ENCODE measurements at places on chromosomes 2 and 18.
A peak's percentile ranks its signal among the peaks of the same experiment; 100 is the strongest.

DNA sequence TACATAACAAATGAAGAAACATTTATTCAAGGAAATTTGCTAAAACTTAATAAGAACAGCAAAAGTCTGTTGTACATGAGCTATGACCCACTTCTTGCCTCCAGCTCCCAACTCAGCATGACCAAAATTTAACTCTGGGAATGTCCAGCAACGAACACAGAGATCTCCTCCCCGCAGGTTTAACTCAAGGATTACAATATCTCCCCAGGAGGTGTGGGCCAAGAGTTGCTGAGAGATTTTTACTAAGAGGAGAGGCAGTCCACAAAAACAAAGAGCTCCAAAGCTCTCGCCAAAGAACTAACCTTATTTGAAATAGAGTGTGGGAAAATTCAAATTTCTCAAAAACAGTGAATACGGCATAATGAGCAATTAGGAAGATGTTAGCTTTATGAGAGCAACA lies 318.5 kb downstream of the GRB14 start:
- no peak for DNase-seq

DNA sequence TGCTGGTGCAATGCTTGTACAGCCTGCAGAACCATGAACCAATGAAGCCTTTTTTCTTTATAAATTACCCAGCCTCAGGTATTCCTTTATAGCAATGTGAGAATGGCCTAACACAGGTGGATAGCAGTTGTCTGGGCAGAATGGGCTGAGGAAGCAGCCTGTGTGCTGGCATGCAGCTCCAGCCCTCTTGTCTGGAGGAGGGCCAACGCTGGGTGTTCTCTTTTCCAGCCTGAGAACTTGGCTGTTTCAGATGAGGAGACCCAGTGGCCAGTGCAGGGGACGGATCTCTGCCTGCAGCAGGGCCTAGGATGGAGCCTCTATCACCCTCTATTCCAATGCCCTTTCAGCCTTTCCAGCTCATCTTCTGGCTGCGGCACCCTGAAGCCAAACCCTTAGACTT lies 58.8 kb downstream of the CTIF start:
- DNase-seq = no peak

GRCh38 chr2:10834068-10834655 lies 21.6 kb upstream of the PDIA6 start:
- no peak for DNase-seq

GRCh38 chr2:219578811-219579613 lies 6.9 kb downstream of the INHA start:
- DNase-seq = no peak

- no peak for DNase-seq
Observed at GRCh38 chr2:54716375-54716774, 7.1 kb upstream of the EML6 start.

GRCh38 chr2:42829671-42830440 lies 37.5 kb upstream of the HAAO start:
- no peak for DNase-seq

- no peak for DNase-seq
Observed at GRCh38 chr2:226136739-226137138, 662.9 kb downstream of the IRS1 start.

GRCh38 chr18:14936313-14936712 lies 188.3 kb downstream of the ANKRD30B start:
- DNase-seq = no peak

DNA sequence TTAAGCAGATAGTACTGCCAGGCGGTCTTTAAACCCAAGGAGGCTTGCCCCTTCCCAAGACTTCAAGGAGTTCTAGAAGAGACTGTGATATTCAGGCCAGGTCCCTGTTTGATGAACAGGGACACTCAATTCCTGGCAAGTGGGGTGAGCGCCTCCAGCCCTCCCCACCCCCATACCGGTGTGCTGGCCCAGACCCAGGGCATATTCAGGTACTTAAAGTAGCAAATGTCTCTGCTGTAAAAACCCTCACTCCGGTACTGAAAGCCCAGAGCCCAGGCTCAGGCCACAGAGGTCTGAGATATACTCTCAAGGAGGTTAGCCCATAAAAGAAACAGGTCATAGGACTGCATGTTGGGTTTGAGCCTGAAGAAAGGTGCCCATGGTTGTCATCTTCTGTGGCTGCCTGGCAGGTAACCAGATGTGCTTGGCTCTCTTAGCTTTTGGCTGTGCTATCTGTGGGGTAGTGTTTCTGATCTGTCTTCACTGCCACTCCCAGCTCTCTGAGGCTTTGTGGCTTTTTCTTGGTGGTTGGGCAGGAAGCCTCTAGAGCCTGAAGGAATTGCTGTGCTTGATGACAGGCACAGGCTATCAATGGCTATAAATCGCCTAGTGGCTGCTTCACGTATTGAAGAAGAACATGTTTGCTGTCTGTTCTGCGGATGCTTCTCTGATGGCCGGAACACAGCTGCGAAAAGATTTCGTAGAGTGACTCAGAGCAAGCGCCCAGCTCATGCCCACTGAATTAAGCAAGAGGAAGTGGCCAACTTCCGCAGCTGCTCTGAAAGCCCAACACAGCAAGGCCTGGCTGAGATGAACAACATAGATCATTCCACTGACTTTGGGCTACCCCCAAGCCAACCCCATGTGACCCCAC lies 63.3 kb upstream of the ALPP start:
- peak; percentile 62 for DNase-seq

- no peak for DNase-seq
Observed at GRCh38 chr18:23938043-23938756, 76.4 kb upstream of the TTC39C start.

GRCh38 chr18:74063557-74063956 lies 84.1 kb downstream of the FBXO15 start:
- DNase-seq = no peak

- DNase-seq = no peak
Observed at GRCh38 chr18:57951117-57951796, 92.8 kb upstream of the NEDD4L start.

- DNase-seq = no peak
Observed at GRCh38 chr18:11047817-11048216, 101.6 kb downstream of the PIEZO2 start.

- no peak for DNase-seq
Observed at GRCh38 chr2:156320486-156321098, 11.9 kb downstream of the NR4A2 start.

DNA sequence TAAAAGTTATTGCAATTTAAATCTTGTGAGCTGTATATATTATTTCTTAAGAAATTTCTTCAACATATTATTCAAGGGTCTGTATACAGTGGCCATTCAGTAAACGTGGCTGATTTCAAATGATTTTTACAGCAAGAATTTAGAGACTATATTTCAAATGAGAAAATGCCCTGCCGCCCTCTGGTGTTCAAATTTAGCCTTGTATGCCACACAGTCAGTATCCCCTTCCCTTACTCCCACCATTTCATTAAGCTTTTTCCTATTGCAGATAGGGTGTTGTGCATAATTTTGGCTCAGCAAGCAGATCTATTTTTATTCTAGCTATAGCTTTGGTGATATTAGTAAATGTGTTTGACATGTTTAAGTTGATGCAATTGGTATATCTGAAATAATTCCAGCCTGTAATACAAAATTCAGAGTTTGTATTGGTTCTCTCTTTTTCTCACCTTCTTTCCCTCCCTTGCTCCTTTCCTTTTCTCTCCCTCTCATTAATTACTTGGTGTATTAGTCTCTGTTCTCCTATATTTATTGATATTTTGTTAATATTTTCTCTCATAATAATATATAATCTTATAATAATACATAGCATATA lies 22.8 kb upstream of the SCN7A start:
- no peak for DNase-seq

- no peak for DNase-seq
Observed at GRCh38 chr2:152861349-152861942, 143.0 kb downstream of the ARL6IP6 start.

DNA sequence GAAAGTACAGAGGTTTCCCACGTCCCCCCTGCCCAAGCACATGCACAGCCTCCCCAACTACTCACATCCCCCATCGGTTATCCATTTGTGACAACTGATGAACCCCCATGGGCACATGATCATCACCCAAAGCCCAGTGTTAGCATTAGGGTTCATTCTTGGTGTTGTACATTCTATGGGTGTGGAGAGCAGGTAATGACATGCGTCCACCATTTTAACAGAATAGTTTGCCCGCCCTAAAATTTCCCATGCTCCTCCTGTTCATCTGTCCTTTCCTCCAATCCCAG lies 74.3 kb downstream of the LONRF2 start:
- DNase-seq = no peak

GRCh38 chr2:224682134-224682533 lies 34.0 kb downstream of the CCDC195 start:
- DNase-seq = no peak

DNA sequence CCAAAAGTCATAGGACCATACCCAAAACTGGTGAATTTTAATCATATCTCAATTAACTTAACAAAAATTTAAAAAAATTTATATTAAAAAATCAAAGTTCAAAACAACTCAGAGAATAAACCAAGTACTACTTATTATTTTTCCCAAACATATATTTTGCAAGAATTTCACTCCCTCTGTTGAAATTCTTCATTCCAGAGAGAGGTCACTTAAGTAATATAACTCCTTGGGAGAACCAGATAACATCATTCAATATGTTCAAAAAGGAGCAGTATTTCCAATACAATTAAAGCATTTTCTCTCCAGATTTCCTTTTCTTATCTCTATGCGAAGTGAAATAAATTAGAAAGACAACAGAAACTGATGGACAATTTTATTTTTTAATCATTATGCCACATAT lies 165.9 kb upstream of the RND3 start:
- DNase-seq = no peak

DNA sequence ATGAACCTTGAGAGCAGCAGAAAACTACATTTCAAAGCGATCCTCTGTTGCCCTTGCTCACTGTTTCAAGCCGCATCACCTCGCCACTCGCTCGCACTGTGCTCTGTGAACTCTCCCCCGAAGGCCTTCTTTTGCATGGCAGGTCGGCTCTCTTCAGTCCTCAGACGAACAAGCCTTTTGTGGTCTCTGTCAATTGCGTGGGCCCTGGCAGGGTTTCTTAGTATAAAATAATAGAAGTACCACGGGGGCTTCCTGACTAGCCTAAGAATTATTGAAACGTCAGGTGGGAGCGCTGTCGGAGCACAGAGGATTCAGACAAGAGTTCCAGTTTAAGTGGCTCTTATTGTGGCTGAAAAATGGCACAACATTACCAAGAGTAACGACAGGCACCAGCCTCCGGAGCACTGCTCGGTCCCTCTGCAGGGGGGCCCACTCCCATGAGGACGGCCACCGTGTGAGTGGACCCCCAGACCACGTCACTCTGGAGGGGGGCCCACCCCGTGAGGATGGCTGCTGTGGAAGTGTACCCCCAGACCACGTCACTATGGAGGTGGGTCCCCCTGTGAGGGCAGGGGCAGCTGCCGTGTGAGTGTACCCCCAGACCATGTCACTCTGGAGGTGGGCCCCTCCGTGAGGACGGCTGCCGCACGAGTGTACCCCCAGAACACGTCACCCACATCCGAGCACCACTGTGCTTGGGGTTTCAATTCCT lies 237.7 kb downstream of the HDAC4 start:
- no peak for DNase-seq

- DNase-seq = no peak
Observed at GRCh38 chr2:1488181-1488671, 75.0 kb downstream of the TPO start.

DNA sequence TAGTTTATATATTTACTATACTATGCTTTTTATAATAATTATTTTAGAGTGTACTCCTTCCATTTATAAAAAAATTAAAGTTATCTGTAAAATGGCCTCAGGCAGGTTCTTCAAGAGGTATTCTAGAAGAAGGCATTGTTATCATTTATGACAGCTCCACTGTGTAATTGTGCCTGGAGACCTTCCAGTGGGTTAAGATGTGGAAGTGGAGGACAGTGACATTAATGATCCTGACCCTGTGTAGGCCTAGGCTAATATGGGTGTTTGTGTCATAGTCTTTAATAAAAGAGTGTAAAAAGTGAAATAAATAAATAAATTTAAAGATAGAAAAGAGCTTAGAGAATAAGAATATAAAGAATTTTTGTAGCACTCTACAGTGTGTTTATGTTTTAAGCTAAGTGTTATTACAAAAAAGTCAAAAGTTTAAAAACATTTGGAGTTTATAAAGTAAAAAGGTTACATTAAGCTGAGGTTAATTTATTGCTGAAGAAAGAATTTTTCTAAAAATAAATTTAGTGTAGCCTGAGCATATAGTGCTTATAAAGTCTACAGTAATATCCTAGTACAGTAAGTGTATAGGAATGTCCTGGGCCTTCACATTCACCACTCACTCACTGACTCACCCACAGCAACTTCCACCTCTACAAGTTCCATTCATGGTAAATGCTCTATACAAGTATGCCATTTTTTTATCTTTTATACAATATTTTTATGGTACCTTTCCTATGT lies 190.0 kb upstream of the SESTD1 start:
- DNase-seq = no peak

GRCh38 chr2:117199511-117199910 lies 615.0 kb upstream of the DDX18 start:
- DNase-seq = no peak

- no peak for DNase-seq
Observed at GRCh38 chr2:167943897-167944296, 303.5 kb downstream of the STK39 start.

GRCh38 chr18:32552421-32553030 lies 81.8 kb upstream of the GAREM1 start:
- DNase-seq = no peak

DNA sequence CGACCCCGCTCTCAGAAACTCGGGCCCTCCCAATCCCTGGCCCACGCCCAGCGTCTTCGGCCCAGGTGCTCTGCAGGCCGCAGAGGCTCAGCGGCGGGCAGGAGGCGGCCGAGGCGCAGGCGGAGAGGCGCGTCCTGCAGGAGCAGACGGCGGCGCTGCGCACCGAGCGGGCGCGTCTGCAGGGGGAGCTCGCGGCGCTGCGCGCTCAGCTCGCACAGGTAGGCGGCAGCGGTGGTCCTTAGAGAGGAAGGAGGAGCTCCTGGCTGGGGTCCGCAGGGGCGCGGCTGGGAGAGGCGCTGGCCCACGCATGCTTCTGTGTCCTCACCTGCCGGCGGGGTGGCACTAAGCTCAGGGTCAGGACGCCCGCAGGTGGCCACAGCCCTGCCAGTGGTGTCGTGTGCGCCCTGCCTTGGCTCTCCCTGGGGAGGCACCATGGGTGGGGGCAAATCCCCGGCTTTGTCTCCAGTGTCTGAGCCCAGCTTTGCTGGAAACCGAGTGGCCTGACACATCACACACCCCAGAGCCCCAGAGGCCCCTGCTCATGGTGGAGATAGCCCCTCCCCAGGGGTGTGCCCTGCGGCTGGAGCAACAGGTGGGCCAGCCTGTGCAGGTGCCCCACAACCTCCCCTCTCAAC lies 14.9 kb upstream of the SNED1 start:
- no peak for DNase-seq

- no peak for DNase-seq
Observed at GRCh38 chr2:2762913-2763312, 431.8 kb upstream of the MYT1L start.

- no peak for DNase-seq
Observed at GRCh38 chr2:12429779-12430406, 286.8 kb upstream of the TRIB2 start.

Data from T-helper 22 cell (primary cell).